Occipital lobe (tissue), 3 donors: ENCODE measurements at places on chromosomes 6 and 20. TPM values are rescaled to one million over a fixed set of nuclear protein-coding genes. Genes with fewer than 3 reads are reported as not detected.

Gene CCN6
- not detected for total RNA-seq

GRCh38 chr6:144068794-144069193 lies 26.6 kb downstream of the SF3B5 start:
- no peak for DNase-seq

Gene HUS1B
- 1.9 TPM for total RNA-seq

DNA sequence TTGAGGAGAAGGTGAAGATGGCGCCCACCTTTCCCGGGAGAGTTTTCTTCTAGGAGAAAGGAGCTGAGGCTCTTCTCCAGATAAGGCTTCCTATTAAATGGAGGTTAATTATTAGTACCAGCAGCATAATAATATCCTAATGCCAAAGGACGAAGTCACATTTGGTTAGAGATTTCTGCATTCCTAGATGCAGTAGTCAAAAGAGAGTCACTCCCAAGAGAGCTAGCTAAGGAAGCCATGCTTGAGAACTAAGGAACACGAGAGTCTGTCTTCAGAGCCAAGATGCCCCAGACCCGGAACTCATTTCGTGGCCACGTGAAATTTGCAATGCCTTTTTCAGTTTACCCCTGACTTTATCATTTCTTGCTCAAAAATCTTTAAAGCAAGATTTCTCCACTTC lies 132.7 kb downstream of the TSHZ2 start:
- no peak for DNase-seq

Gene LKAAEAR1
- 0.78 TPM for total RNA-seq

GRCh38 chr20:34058831-34059230 lies 53.2 kb downstream of the EIF2S2 start:
- DNase-seq, result no peak

Gene SLC22A7
- 0.31 TPM for total RNA-seq

DNA sequence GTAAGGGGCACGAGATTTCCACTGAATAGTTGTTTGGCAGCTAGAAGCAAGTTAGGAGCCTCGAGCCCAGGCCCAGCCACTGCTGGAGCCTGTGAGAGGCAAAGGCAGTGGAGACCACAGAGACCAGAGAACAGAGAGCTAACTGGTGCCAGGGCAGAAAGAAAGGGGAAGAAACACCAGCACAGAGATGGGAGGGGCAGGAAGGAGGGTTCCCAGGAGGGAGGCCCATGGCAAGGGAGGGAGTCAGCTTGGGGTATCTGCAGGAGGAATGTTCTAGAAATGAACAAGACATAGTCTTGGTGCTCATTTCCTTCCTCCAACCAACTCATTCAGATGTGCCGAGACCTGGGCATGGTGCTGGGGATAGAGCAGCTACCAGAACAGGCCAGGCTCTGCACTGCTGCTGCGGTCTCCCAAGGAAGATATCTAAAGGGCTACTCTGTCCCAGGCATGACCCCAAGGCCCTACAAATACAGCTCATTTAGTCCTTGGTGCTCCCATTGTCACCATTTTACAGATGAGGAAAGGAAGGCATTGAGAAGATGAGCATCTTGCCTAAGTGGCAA lies 10.7 kb downstream of the ANGPT4 start:
- no peak for DNase-seq

Gene FAM184A
- 37.3 TPM for total RNA-seq

Gene PXDC1
- total RNA-seq, result 11.1 TPM

- no peak for DNase-seq
Observed at GRCh38 chr6:57017069-57017468, 29.4 kb upstream of the KIAA1586 start.

Gene SAMHD1
- 26.7 TPM for total RNA-seq

- DNase-seq, result no peak
Observed at GRCh38 chr6:65761890-65762289, 54.9 kb upstream of the EYS start.

DNA sequence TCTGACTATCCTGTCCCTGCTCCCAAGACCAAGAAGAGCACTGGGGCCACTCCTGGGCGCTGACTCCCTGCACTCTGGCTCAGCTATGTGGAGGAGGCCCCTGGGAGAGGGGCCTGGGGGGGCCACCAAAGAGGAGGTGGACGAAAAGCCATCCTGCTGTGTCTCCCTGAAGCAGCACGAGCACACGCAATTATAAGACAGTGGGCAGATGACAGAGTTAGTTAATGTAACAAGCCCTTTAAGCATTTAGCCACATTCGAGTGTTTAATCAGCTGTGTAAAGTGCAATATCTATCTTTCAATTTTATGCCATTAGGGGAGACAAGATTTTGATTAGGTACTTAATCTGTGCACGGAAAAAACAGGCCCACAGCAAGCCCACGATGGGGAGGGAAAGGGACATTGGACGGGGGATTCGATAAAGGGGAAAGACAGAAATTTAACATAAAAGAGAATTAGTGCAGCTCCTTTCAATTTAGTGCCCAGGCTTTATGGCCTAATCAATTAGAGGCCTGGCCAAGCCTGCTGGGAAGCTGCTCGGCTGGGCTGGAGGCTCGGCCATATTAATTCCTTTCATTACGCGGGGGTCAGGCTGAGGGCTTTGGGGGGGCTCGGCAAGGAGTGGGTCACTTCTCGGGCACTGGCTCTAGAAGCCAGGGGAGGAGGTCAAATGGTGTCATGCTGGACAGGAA lies 286.2 kb downstream of the DHX35 start:
- no peak for DNase-seq

DNA sequence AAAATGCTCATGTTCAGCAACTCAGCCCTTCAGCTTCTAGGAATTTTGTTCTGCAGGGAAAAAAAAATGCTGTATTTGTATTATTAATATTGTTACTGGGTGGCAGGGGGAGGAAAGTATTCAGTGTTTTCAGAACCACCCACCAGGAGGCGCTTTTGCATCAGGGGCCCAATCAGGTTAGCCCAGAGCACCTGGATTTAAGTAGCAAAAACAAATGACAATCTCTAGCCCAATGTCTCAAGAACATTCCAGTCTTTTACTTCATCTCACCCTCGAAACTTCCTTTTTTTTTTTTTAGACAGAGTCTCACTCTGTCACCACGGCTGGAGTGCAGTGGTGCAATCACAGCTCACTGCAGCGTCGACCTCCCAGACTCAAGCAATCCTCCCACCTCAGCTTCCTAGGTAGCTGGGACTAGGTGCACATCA lies 635 bp upstream of the C20orf203 start:
- DNase-seq, result no peak

GRCh38 chr6:35044761-35045421 lies 96.2 kb downstream of the TCP11 start:
- no peak for DNase-seq

- no peak for DNase-seq
Observed at GRCh38 chr6:6469074-6469473, 119.4 kb upstream of the LY86 start.

DNA sequence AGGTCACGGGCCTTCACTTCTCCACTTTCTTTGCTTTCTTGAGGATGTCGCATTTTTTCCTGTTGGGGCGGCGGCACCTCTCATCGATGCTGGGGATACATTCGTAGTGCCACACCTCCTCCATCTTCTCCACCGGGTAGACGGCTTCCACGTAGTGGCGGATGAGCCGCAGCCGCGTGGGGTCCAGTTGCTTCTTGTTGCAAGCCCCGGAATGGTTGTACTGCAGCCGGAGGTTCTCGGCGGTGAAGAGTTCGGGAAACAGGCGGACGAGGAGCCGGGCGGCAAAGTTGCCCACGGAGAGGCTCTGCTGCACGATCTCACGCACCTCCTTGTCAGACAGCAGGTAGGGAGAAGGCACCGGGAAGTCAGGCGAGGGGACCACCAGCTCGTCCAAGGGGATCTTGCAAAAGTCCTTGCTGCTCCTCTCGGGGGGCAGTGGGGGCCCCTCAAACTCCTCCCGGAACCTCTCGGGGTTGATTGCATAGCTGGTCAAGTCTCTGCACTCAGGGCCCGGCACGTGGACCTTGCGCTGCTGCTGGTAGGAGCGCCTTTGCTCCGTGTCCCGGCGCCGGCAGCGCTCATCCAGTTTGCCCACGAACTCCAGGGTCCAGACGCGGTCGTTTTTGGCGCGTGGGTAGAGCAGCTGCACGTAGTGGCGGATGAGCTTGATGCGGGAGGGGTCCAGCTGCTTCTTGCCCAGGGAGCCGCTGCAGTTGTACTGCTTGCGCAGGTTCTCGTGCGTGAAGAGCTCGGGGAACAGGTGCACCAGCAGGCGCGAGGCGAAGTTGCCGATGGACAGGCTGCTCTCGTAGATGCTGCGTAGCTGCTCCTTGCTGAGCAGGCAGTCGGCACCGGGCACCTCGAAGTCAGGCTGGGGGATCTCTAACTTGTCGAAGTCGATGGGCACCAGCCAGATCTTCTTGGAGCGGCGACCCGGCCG lies 41.0 kb downstream of the MTRES1 start:
- DNase-seq, result no peak

Gene TP53INP2
- 3.9 TPM for total RNA-seq

- no peak for DNase-seq
Observed at GRCh38 chr6:7777074-7777473, 51.2 kb downstream of the BMP6 start.

DNA sequence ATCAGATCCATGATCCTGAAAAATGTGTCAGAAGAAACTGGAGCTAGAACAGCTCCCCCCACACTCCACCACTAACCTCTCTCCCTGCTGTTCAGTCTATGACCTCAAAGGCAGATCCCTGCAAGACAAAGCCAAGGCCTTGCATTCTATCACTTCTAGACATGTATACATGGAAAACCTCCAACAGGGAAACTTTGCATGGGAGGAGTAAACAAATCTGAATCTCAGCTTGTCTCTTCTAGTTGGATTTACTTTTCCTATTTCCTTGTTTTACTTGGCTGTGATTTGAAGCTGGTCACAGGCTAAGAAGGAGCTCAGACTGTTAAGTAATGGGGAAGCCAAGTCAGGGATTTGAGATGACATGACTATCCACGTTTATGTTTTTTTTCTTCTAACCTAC lies 456.8 kb upstream of the CHD6 start:
- no peak for DNase-seq

DNA sequence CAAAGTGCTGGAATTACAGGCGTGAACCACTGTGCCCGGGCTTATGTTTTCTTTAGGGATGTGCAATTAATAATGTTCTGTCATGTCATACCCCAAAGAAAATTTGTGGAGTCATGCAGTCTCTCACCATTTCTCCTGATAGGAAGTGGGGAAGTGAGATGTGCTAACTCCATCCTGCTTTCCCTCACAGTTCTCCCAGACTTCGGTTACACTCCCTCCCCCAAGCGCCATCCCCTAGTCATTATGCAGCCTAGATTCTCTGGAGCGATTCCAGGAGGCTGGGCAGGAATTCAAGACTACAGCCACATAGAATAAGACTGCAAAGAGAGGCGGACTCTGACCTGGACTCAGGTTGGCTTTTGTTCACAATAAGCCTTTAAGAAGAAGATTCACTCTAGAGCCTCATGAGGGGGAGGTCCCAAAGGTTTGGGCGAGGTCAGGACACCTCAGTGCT lies 271.4 kb downstream of the ALDH8A1 start:
- peak; percentile 40 for DNase-seq

- no peak for DNase-seq
Observed at GRCh38 chr6:73696966-73697655, 1.1 kb downstream of the CD109 start.

GRCh38 chr6:53979468-53980067 lies 131.7 kb upstream of the MLIP start:
- no peak for DNase-seq

- DNase-seq, result no peak
Observed at GRCh38 chr6:122042960-122043735, 356.3 kb upstream of the HSF2 start.

DNA sequence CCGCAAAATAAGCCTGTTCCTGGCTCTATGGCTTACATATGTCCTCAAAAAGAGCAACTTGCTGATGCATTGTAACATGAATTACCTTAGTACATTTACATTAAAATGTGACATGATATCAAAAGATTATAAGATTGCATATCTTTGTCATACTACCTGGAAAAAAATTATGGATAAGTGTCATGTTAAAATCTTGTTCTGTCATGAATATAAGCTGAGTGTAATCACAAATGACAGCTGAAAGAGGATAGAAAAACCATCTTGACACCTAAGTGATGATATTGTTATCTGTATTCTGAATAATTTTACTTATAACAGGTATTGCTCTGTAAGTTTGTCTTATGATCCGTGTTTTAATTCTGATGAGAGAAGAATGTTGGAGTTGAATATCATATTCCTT lies 503.0 kb upstream of the RNF217 start:
- no peak for DNase-seq

- no peak for DNase-seq
Observed at GRCh38 chr20:20946122-20946759, 159.9 kb downstream of the LINC00237 start.

DNA sequence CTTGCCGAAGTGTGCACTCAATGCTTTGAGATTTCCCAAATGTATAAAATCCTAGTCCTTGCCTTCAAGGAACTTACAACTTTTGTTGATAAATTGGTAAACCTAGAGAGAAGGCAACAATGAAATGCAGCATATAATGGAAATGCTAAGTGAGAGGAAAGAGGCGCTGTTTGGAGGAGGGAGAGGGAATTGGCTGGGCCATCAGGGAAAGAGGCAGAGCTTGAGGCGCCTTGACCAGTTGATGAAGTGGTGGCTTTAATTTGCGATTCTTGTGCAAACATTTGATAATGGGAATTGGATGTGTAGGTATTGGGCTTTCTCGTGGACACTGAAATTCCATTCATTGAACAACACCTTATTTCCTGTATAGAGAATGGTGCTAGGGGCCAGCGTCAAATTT lies 1.9 kb upstream of the CDYL start:
- DNase-seq, result no peak

DNA sequence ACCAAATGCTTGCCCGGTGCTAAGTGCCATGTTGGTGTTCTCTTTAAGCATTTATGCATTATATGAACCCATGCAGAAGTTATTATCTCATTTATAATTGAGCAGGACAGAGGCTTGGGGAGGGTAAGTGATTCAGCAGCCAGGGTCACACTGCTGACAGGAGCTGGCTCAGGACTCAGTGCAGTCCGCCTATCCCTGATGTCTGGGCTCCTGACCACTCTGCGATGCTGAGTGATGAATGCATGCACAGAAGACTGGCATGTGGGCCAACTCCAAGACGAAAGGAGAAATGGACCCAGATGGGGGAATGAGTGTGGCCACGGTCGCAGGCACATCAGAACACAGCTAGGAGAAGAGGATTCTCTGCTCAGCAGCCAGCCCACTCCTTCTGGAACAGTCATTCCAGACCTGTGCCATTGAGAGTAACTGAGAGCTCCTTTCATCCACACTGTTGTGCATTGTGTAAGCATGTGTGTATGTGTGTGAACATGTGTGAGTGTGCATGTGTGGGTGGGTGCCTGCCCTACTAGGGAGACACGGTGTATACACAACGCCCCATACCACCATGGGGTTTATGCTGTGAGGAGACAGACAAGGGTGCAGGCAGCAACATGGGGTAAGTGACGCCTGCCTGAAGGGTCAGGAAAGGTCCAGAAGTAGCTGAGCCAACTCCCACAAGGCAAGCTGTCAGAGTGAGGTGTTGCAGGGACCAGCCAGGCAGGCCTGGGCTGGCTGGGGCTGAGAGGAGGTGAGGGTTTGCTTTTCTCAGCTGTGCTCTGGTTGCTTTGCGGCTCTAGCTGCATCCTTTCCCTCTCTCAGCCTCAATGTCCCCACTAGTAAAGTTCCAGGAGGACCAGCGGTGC lies 97.8 kb upstream of the PMEPA1 start:
- no peak for DNase-seq

DNA sequence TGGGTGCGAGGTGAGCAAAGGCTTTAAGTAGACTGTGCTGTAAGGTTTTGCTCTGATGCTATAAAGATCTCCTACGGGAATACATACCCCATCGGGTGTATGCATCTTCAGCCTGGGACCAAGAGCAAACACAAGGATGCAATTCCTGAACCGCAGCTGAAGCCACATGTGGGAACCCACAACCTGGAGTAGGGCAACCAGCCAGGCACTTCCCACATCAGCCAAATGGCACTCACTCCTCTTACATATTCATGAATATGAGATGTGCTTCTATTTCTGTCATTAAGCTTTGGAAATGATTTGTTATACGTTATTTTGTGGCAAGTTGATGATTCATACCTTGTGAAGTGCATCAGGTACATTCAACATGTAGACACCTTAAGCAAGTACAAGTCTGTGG lies 619.2 kb downstream of the C6orf118 start:
- DNase-seq, result peak; percentile 8
